Epithelial cell of proximal tubule (primary cell): ENCODE measurements at places on chromosomes 2 and 18.

- DNase-seq = no peak
Observed at GRCh38 chr2:56314796-56315195, 131.0 kb downstream of the CCDC85A start.

- DNase-seq = no peak
Observed at GRCh38 chr2:239331560-239331959, 69.3 kb downstream of the HDAC4 start.

GRCh38 chr2:225636558-225636957, 237.0 kb downstream of the NYAP2 start:
- no peak for DNase-seq

- DNase-seq = no peak
Observed at GRCh38 chr2:224869601-224870233, 153.6 kb upstream of the CCDC195 start.

DNA sequence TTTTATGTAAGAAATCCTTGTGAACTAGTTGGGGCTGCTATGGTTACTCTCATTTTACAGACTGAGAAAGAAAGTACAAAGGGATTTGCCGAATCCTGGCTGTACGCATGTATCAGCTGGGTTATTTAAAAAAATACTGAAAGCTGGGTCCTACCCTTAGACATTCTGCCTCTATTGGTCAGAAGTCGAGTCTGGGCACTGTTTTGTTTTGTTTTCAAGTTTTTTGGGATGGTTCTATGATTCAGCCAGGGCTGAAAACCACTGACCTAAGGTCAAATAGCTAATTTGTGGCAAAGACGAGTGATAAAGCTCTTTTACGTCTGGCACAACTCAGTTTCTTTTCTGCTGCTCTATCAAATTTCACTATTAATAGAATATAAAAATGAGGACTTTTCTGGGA, 5.9 kb upstream of the SLC8A1 start:
- no peak for DNase-seq

- DNase-seq = no peak
Observed at GRCh38 chr18:71815305-71815704, 728.8 kb downstream of the CBLN2 start.

GRCh38 chr2:231674587-231675338, 33.6 kb upstream of the PTMA start:
- no peak for DNase-seq

- DNase-seq = peak; percentile 22
Observed at GRCh38 chr2:215218587-215219577, 80.5 kb upstream of the ABCA12 start.

DNA sequence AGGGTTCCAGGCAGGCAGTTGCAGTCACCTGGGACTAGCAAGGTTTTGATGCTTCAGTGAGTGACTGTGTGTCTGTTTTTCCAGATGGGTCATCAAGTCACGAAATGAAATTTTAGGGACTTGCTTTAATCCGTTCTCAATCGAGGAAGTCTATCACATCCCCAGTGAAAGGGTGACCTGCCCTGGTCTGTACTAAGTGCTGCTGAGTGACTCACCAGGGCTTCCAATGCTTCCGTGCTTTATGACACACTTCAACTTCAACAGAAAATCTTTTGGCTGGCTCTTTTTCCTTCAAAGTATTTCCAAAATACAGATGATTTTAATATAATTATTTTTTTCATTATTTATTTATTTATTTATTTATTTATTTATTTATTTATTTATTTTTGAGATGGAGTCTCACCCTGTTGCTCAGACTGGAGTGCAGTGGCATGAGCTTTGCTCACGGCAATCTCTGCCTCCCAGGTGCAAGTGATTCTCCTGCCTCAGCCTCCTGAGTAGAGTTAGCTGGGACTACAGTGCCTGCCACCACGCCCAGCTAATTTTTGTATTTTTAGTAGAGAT, 18.4 kb downstream of the TFCP2L1 start:
- no peak for DNase-seq
